ENCODE measurements at places on chromosomes 2 and 18. TPM values are rescaled to one million over a fixed set of nuclear protein-coding genes. Genes with fewer than 3 reads are reported as not detected.
A peak's percentile ranks its signal among the peaks of the same experiment; 100 is the strongest.

Gene C2orf80
- 0.50 TPM for polyA plus RNA-seq

GRCh38 chr2:219306047-219306446 lies 3.2 kb downstream of the PTPRN start:
- DNase-seq: no peak

DNA sequence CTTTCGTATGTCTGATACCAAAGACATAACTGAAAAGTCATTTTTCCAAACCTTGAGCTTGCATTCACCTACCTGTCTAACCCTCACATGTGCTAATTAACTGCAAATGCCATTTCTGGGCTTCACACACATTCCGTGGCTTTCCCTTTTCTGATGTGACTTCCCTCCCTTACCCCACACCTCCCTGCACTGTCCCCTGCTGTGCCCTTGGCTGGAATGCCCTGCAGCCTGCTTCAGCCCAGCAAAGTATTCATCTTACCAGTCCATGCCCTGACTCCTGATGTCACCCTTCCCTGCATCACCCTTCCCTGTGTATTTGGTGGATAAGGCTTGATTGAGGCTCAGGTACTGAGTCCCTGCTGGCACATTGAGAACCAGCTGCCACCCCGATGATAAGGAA lies 12.2 kb downstream of the RETSAT start:
- no peak for DNase-seq

- no peak for DNase-seq
These were observed 109.0 kb upstream of the STPG4 start for GRCh38 chr2:47264143-47264542.

GRCh38 chr2:54899576-54900200 lies 150.6 kb downstream of the RTN4 start:
- peak; percentile 16 for DNase-seq

Gene PTPRM
- 96.8 TPM for polyA plus RNA-seq

DNA sequence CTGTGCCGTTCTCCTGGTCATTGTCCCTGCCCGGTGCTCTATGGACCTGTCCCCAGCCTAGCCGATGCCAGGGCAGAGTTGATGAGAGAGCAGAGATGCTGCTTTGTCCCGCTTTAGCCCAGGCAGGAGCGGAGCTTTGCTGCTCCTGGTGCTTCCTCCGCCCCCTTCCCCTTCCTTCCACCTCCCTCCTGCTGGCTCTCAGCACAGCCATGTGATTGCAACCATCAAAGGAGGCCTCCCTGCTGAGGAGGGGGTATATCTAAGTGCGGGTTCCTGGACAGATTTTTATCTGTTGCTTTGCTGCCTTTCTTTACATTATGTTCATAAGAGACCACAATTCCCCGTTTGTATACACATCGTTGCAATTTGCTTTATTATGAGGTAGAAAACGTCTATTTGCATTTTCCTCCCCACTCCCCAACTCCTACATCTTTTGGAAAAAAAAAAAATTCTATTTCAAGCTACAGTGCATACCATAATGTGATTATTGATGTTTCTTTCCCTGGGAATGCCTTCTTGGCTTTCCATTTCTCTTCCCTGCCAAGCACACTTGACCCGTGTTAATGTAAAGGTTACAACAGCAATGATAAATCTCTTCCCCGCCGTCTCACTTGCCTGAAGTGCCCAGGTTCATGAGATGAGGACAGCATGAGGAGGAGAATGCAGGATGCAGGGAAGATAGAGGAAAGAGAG lies 25.4 kb downstream of the ALPK2 start:
- no peak for DNase-seq

GRCh38 chr2:124959581-124959980 lies 934.5 kb downstream of the CNTNAP5 start:
- no peak for DNase-seq

Gene LIMS4
- polyA plus RNA-seq: 1.1 TPM

GRCh38 chr18:52160636-52161035 lies 179.4 kb upstream of the DCC start:
- no peak for DNase-seq

DNA sequence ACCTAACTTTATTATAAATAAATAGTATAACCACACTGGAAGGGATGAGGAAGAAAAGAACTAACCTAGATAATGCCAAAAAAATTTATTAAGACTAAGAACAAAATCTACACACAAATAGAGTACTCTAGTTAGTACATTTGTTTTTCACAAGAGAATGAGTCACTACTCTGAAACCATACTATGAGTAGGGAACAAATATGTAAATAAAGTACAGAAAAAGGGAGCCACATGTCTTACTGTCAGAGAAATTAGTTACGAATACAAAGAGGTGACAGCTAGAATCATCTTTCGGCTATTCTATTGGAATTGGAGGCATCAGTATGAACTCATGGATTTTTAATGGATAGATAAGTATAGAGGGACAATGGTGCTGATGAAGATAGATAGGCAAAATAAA lies 150.5 kb downstream of the COPS8 start:
- DNase-seq: no peak

GRCh38 chr18:22173928-22174301 lies 4.5 kb downstream of the GATA6 start:
- no peak for DNase-seq

- DNase-seq: no peak
These were observed 190.0 kb upstream of the SESTD1 start for GRCh38 chr2:179454443-179455171.

DNA sequence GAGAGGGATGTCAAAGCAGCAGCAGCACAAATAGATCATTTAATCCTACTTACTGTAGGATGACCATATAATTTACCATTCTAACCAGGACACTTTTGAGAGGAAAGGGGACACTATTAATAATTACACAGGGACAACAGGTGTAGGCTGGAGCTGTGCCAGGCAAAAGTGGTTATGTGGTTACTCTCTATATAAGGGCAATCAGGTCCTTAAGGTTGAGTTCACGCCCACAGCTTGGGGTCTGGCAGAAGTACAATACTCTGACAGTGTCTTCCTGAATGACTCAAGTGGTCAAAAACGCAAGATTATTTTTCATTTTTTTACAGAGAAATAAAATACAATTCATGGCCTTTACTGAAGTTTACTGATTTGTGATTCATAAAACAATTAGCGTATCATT lies 2.8 kb downstream of the PREPL start:
- DNase-seq: no peak

- no peak for DNase-seq
These were observed 75.5 kb upstream of the CTAGE1 start for GRCh38 chr18:22493255-22493654.

GRCh38 chr2:10033251-10034006 lies 9.9 kb upstream of the KLF11 start:
- no peak for DNase-seq

GRCh38 chr18:78240101-78240500 lies 739.5 kb upstream of the SALL3 start:
- DNase-seq: no peak

Gene POTEJ
- polyA plus RNA-seq: 0.08 TPM

DNA sequence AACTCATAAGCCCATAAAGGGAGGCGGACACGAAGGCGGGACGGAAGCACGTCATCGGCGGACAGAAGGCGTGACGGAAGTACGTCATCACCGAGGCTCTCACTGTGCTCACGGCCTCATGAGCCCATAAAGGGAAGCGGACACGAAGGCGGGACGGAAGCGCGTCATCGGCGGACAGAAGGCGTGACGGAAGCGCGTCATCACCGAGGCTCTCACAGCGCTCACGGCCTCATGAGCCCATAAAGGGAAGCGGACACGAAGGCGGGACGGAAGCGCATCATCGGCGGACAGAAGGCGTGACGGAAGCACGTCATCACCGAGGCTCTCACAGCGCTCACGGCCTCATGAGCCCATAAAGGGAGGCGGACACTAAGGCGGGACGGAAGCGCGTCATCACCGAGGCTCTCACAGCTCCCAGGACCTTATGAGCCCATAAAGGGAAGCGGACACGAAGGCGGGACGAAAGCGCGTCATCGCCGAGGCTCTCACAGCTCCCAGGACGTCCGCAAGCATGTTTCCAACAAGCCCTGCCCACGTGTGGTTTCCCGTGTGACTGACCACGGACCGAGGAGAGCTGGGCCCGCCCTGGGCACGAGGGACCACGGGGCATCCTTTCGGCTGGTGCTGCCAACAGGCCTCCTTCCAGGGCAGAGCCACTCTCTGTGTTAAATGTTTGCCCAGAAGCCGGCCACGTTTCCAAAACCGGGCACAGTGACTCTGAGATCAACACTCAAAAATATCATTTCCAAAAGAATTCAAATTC lies 182.7 kb upstream of the SALL3 start:
- DNase-seq: no peak

DNA sequence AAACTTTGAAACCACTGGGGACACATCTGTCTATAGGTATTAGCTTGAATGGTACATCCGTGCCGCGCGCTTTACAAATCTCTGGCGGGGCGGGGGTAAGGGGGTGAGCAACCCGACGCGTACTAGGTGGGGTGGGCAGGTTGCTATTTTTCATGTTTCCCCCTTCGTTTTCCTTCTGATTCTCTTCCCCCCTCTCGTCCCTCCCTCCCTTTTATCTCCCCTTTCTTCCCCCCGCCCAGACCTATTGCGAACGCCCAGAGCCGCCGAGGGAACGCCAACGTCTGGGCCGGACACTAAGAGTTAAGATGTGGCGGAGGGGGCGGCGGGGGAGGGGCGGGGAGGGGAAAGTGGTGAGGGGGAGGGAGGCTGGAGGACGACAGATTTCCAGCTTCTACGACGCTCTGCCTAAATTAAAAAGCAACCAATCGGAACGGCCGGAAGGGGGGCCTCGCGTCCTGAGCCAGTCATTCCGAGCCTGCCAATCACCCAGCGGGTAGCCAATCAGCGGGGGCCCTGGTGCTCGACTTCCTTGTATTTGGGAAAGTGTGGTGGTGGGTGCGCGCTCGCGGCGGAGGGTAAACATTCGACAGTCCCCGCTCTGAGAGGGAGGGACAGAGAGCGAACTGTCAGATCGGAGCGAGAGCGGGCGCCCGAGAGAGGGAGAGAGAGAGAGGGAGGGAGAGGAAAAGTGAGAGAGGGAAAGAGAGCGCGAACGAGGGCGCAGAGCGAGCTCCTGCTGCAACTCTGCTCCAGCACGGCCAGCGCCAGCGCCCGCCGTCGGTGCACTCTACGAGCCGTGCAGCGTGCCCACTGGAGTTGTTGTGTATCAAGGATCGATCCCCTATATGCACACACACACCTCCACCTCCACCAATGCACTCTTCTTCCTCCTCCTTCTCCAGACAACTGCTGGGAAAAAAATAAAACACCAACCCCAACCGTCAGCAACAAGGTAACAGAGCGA lies at the start of gene POU3F3:
TSS of gene POU3F3 (plus strand) at position 582 of the 964 bp plus-strand sequence. CDS start 1,396 bp downstream, outside the sequence.
- peak; percentile 86 for DNase-seq

DNA sequence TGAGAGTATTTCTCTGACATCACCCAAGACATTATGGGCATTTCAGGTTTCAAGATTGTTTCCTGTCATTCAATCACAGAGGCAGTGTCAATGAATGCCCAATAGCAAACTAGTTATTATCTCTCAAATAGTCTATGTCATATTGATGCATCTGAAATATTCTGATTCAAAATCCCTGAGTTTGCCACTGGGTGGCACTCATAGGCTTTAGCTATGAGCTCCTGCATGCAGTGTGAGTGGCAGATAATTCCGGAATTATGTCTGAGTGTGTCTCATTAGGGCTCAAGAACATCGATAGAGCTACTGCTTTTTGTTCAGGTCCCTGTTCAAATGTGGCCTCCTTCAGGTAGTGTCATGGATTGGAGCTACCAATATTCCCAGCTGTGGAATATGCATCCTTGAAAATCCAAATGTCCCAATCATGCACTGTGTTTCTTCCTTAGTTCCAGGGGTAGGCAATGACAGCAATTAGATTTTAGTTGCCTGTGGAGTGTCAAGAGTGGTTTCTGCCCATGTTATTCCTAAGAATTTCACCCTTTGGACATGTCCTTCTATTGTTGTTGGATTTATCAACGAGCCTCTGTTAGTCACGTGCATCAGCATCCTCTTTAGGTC lies 7.8 kb upstream of the OR6B3 start:
- DNase-seq: peak; percentile 32

Gene SCN3A
- polyA plus RNA-seq: 0.48 TPM

Gene POLR1B
- 26.3 TPM for polyA plus RNA-seq

- DNase-seq: no peak
These were observed 47.2 kb downstream of the RAD51AP2 start for GRCh38 chr2:17470855-17471641.
